ENCODE measurements at places on chromosomes 4 and X.

GRCh38 chrX:30275498-30275897, 28.6 kb downstream of the MAGEB1 start:
- no peak for DNase-seq

DNA sequence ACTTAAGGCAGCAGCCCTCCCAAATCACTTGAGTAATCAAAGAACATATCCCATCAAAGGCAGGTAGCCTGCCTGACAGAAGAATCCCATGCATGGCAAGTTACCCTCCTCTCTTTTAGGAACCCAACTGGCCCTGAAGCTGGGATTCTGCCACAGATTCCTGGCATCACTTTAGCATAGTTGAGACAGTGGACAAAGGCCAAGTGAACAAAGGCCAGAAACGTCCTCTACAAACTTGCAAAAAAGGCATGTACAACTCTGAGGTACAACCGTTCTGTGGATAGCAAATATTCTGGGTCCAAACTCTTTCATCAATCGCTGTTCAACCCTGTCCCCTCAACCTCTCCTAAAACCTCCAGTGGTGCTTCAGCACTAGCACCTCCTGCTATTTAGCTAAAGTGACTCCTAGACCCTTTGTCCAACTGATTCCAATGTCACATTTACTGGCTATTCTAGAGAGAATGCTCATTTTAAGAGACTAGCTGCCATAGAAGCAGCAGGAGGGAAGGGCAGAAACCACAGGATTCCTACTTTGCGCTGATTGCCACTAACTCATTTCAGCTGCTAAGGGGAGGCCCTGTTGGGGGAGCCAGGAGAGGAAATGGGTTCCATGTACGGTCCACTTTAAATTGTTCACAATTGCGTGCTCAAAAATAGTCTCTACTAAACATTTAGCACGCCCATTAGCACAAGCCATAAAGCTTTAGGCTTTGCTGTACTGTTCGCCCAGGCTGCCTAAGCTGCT, 105.9 kb downstream of the SHROOM4 start:
- no peak for DNase-seq

- no peak for DNase-seq
Observed at GRCh38 chr4:176300565-176300964, 19.2 kb upstream of the SPCS3 start.

- DNase-seq: peak; percentile 90
Observed at GRCh38 chrX:107678957-107679740, 50.8 kb downstream of the PRPS1 start.

DNA sequence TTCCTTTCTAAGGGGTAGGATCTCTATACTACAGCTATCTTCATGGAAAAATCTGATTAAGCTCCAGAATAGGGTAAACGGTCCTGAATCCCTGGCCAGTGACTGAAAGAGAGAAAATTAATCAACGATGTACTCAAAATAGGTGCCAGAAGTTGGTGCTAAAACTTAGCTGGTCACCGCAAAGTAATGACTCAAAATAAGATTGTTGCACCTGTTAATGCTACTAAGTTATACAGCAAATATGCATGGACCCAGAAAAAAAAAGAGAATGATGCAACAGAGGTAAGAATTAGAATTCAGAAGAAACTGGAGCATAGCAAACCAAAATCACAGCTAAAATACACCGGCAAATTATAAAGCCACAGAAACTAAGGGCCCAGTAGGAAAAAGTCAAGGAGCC, 239.7 kb upstream of the FAM241A start:
- no peak for DNase-seq

- DNase-seq: no peak
Observed at GRCh38 chr4:137998666-137999429, 243.3 kb downstream of the SLC7A11 start.

DNA sequence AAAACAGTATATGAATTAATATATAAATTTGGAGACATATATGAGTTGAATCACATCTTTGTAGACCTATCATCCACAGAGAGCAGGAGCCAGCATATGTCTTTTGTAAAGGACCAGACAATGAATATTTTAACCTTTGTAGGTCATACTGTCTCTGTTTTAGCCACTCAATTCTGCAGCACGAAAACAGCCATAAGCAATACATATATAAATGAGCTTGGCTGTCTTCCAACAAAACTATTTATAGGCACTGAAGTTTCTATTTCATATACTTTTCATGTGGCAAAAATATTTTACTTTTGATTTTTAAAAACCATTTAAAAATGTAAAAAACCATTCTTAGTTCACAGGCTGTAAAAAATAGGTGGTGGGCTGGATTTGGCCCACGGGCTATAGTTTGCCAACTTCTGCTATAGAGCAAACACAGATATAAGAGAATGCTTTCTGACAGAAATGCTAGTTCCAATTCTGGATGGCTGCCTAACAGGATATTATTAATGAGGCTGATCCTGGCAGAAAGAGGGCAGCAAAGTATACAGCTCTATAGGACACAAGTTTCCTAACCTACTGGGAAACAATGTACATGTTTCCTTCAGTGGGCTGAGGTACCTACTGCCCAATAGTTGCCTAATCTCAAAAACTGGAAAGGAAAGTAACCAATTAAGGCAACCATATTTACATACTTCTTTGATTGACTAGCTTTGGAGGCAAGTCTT, 58.1 kb upstream of the UCP1 start:
- no peak for DNase-seq

DNA sequence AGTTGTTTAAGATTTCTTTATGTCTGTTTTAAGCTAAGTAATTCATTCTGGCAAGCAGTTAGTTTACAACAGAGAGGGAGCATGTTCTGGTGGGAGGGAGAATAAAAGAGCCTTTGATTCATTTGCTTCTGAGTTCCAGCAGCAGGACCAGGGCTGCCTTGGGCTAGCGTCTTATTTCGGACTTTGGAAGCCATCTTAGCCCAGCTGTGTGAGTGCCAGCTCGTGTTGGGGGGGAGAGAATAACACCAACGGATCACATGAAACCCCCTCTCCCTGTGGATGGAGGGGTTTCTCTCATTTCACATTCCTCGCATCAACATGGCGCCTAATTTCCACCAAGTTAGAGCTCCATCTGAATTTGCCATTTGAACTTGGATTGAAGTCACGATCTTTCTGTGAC, 7.4 kb downstream of the GAB1 start:
- no peak for DNase-seq

GRCh38 chr4:159048166-159048886, 54.6 kb upstream of the RAPGEF2 start:
- DNase-seq: no peak

DNA sequence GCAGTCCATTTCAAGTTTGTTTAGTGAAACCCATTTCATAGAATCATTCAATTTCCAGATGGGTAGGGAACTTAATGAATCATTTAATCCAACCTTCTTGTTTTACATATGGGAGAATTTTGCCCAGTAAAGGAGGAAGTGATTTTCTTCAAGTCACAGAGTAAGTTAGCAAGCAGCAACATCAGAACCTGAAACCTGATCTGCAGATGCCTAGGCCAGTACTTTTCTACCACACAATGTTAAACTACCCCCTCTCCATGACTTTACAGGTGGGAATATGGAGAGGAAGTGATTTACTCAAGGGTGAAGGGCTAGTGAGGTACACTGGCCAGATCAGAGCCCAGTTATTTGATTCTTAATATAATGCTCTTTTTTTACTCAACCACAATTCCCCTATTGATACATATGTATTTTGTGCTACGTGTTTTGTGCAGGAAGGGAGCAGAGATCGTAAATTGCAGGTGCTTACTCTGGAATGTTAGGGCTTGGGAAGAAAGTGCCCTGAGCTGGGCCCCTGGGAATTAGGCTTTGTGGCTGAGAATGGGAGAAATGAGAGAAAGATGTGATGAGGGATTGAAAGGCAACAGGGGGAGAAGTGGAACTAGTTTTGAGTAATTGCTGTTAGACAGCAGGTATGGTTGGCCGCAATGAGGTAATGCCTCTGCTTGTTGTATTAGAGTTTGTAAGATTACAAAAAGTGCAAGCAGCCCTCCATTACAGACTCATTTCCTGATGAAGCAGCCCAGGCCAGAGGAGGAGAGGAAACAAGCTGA, 6.8 kb downstream of the LHFPL1 start:
- DNase-seq: no peak

DNA sequence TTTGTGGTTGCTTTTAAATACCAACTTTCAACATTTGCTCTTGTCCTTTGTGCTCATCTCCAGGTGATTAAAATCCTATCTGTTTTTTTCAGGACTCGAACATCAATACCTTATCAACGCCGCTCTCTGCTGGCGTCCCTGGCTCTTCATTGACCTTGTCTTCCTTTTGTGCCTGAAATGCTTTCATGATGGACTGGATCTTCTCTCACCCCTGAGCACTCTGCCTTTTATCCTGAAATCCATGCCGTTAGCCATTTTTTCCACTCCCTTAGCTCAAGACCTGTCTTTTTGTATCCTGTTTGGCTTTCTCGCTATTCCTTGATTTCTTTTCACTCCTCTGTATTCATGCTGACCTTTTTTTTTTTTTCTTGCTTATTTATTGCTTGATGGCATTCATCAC, 549.5 kb upstream of the CPEB2 start:
- no peak for DNase-seq

- no peak for DNase-seq
Observed at GRCh38 chr4:161343569-161343950, 820.2 kb downstream of the FSTL5 start.

DNA sequence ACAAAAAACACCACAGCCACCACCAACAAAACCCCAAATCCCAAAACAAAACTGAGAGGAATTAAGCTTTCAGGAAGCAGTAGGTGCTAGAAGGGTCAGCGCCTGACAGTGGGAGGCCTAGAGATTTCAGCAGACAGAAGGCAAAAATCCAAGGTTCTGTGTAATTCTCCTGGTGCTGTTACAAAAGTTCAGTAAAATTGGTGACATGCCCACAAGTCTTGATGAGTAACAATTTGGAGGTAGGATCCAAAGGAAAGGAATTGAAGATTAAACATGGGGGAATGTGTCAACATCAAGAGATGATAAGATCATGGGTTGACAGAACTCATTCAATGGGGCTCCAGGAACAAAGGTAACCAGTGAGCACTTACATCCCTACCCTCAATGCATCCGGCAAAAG, 653.8 kb upstream of the CPEB2 start:
- no peak for DNase-seq

GRCh38 chrX:151488677-151489076, 74.8 kb upstream of the PASD1 start:
- DNase-seq: no peak

GRCh38 chrX:116357329-116357728, 79.1 kb upstream of the SLC6A14 start:
- no peak for DNase-seq

DNA sequence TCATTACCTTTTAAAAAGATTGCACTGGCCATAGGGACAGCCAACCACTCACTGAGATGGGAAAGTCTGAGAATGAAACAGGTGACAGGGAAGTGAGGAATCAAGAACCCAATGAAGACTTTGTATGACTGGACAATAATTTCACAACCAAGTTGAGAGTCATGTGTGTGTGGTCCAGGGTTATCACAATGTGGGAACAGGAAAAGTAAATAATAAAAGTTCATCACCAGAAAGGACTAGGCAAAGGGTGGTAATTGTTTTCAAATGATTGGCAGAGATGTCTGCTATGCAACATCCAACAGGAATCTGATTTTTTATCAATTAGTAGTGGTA, 129.3 kb downstream of the AMELX start:
- DNase-seq: no peak

- DNase-seq: no peak
Observed at GRCh38 chr4:168865854-168866253, 144.2 kb downstream of the CBR4 start.

DNA sequence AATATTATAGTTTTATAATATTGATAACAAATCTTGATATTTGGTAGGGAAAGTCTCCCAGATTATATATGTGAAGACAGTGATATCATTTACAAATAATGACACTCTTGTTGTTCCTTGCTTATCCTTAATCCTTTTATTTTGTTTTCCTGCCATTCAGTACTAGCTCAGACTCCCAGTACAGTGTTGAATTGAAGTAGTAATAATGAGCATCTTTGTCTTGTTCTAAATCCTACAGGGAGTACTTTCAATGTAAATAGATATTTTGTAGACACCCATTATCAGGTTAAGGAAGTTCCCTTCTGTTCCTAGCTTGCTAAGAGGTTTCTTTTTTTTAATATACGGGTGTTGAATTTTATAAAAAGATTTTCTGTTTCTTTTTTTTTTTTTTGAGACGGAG, 33.0 kb downstream of the WWC2 start:
- no peak for DNase-seq

- DNase-seq: no peak
Observed at GRCh38 chrX:98141466-98141865, 1257.8 kb downstream of the RPA4 start.

- DNase-seq: no peak
Observed at GRCh38 chr4:165927366-165927765, 54.3 kb downstream of the TLL1 start.

DNA sequence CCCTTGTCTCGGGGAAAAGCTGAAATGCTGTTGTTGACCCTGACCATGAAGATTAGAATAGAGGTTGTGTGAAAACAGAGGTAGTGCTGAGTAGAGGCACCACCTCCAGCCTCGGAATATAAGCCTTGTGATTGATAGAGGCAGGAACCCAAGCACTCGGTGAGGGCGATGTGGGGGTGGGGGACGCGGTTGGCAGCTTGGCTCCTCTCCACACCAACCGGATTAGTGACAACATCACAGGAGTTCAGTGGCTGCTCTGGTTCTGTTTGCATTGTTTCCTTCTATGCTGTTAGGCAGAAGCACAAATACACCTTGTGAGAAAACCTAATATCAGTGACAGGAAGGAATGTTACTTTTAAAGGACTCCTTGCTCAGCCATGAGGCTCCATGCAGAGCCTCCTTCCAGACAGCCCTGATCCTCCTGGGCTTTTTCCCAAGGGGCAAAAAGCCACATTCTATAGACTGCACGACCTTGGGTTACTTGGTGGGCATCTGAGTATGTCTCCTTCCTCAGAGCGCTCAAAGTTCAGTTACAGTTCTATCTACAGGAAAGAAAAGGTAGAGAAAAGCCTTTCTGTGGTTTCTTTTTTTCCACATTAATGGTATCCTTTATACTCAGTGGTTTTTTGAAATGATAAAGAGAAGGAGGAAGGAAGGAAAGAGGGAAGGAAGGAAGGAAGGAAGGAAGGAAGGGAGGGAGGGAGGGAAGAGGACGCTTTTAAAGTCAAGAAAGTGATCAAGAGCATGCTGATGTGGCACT, 150.4 kb upstream of the NOCT start:
- DNase-seq: no peak

- no peak for DNase-seq
Observed at GRCh38 chr4:109879081-109879480, 31.2 kb downstream of the LRIT3 start.

GRCh38 chr4:140331245-140331644, 42.2 kb upstream of the SCOC start:
- no peak for DNase-seq

GRCh38 chr4:40056716-40057585, at the start of gene N4BP2:
Gene N4BP2 (plus strand): TSS chr4:40056850. CDS start chr4:40097341, 40,491 bp downstream.
- DNase-seq: peak; percentile 62

DNA sequence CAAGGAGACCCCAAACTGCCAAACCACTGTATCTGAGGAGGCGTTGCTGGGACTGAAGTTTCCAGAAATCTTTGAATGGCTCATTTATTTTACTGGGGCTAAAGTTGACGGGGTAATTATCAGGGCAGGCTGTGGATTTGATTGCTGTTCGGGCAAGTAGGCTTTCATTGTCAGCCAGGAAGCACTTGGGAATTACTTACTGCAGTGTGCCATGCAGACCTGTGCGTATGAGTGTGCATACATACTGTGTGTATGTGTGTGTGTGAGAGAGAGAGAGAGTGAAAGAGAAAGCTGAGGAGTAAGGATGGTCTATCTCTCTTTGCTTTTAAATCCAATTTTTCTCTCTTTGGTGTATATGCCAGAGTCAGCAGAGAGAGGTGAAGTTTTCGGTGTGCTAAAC, 122.7 kb downstream of the NPNT start:
- DNase-seq: no peak

GRCh38 chrX:153303276-153304262, 18.0 kb downstream of the PNMA6F start:
- DNase-seq: no peak

Data from CD4-positive, CD25-positive, alpha-beta regulatory T cell (primary cell).